PC-9 (cell line): ENCODE measurements at places on chromosomes 6 and 20. TPM values are rescaled to one million over a fixed set of nuclear protein-coding genes. Genes with fewer than 3 reads are reported as not detected.

CDH26 gene
- total RNA-seq, result 0.68 and 1.1 TPM in 2 replicates

ACOT8 gene
- 33.4 and 40.0 TPM in 2 replicates for total RNA-seq

DYNLT2 gene
- 1.4 and 1.5 TPM in 2 replicates for total RNA-seq

SIRPG gene
- total RNA-seq, result 2.1 TPM in 2 replicates

ZBTB12 gene
- 16.2 and 20.3 TPM in 2 replicates for total RNA-seq

EYA2 gene
- total RNA-seq, result not detected in 2 replicates

ENPP3 gene
- total RNA-seq, result not detected in 2 replicates

SLC2A10 gene
- total RNA-seq, result 28.6 and 33.6 TPM in 2 replicates

GRCh38 chr6:53496797-53497375 lies 48.0 kb downstream of the GCLC start:
- peak; percentile 35 for DNase-seq

DNA sequence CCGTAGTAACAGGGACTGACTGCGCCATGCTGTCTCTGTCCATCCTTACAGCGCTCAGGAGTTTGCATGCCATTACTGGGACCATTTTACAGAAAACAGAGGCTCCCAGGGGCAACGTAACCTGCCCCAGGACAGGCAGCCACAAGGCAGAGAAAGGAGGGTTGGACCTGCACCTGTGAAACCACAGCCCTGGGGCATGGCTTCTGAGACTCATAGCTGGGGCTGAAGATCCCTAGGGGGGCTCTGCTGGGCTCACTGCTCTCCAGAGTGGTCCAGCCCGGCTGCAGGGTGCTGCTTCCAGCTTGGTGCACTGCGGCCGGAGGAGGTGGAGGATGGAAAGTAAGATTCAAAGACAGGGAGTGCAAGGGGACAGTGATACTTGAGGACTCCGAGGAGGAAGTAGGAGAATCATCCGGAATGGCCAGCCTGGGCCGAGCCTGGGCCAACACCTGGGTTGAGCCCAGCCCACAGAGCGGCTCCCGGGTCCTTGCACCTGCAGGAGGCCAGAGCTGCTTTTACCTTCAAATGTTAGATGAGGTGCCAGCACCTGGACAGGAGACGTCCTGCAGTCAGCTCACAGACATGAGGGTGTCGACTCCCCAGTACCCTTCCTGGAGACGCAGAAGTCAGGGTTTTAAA lies 183.2 kb downstream of the CDH4 start:
- no peak for DNase-seq

- no peak for DNase-seq
These were observed 54.4 kb downstream of the ARFGEF2 start for GRCh38 chr20:48975955-48976354.

- no peak for DNase-seq
These were observed 2.5 kb upstream of the ARFGEF3 start for GRCh38 chr6:138159246-138159645.

DNA sequence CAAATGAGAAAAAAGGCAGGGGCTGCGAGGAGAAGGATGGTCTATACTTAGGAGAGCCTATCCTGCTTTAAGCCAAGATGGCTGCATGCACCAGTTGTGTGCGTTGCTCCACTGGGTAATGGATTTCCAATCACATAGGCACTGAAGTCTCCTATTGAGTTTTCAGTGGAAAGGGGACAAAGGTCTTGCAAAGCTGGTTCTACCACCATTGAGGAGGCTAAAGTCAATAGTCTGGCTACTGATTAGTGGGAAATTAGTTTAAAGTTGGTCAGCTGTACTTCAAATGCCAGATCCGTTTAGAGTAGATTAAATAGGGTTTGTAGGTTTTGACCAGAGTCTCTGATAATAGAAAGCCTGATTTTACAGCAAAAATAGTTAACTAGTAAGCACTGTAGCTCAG lies 104.9 kb downstream of the SESN1 start:
- no peak for DNase-seq

GRCh38 chr20:24942679-24943078 lies 6.4 kb upstream of the CST7 start:
- DNase-seq, result no peak

DNA sequence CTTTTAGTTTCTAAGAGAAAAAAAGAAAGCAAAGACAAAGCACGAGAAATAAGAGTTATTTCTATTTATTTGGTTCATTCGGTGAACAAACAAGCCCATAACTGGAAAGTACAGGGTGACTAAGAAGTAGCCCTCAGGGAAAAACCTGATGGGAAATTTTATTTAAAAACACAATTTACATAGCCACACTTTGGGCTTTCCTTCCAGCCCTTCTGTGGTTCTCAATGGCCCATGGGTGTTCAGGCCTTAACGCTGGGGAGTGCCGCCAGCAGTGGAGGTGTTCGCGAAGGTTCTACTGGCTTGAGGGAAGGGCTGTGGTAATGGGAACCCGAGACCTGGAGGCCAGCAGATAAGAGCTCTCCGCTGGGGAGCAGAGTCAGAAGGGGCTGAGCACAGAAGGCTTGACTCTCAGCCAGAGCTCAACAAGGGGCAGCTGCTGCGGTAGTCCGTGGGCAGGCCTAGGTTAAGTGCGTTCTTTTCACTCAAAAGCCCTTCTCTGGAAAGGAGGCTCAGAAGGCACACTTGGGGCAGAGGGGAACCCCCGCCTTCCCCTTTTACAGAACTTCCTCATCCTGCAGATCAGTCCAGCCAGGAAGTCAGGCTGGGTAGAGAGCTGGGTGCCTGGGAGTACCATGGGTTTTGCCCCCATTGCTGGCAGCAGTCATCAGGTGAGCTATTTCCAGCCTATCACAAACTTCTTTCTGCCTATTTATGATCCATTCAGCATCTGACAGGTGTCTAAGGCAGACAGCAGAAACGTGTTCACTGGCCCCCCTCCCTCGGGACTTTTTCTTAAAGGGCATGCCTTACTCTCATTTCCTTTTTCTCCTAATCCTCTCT lies 8.8 kb upstream of the CD83 start:
- DNase-seq, result no peak

- no peak for DNase-seq
These were observed 221.8 kb upstream of the CEP162 start for GRCh38 chr6:84449220-84449619.

DNA sequence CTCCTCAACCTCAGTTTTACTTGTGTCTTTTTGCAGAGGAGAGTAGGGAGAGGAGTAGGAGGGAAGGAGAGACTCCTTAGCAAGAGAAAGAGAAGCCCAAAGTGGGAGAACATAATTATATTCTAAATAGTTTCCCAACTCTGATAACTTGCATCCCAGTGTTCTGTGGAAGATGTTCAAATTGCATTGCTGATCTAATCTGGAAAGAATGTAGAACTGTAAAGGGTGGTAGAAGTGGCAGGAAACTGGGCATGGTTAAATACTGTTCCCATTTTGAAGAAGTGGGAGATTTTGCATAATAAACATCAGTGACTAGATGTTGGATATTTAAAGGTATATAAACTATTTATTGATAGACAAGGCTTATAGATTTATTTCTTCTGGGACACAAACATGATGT lies 42.6 kb upstream of the HMGN3 start:
- no peak for DNase-seq

- DNase-seq, result no peak
These were observed 210.5 kb downstream of the ERMARD start for GRCh38 chr6:169961772-169962561.

GRCh38 chr20:46987001-46987400 lies 92.4 kb downstream of the EYA2 start:
- DNase-seq, result no peak

GRCh38 chr20:24863356-24863755 lies 85.7 kb upstream of the CST7 start:
- DNase-seq, result no peak

GRCh38 chr20:48574383-48574782 lies 253.4 kb downstream of the PREX1 start:
- peak; percentile 55 for DNase-seq

- DNase-seq, result peak; percentile 46
These were observed 3.7 kb upstream of the MMP9 start for GRCh38 chr20:46004889-46005473.

GRCh38 chr20:40524071-40524470 lies 165.0 kb downstream of the MAFB start:
- no peak for DNase-seq

GRCh38 chr6:2794171-2794730 lies 29.1 kb downstream of the WRNIP1 start:
- no peak for DNase-seq

DNA sequence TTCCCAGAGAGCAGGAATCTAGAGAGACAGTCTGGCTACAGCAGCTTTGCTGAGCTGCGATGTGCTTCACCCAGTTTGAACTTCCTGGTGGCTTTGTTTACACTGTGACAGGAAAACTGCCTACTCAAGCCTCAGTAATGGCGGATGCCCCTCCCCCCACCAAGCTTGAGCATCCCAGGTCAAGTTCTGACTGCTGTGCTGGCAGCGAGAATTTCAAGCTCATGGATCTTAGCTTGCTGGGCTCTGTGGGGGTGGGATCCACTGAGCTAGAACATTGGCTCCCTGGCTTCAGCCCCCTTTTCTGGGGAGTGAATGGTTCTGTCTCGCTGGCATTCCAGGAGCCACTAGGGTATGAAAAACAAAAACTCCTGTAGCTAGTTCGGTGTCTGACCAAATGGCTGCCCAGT lies 91.0 kb upstream of the ESR1 start:
- DNase-seq, result peak; percentile 47

- DNase-seq, result no peak
These were observed 10.5 kb upstream of the FAM210B start for GRCh38 chr20:56348305-56348693.

- DNase-seq, result no peak
These were observed 9.7 kb downstream of the ACSS2 start for GRCh38 chr20:34886122-34886521.
